ENCODE measurements at places on chromosomes 7 and 10.

GRCh38 chr10:5297466-5297865, 67.3 kb upstream of the UCN3 start:
- DNase-seq, result no peak

DNA sequence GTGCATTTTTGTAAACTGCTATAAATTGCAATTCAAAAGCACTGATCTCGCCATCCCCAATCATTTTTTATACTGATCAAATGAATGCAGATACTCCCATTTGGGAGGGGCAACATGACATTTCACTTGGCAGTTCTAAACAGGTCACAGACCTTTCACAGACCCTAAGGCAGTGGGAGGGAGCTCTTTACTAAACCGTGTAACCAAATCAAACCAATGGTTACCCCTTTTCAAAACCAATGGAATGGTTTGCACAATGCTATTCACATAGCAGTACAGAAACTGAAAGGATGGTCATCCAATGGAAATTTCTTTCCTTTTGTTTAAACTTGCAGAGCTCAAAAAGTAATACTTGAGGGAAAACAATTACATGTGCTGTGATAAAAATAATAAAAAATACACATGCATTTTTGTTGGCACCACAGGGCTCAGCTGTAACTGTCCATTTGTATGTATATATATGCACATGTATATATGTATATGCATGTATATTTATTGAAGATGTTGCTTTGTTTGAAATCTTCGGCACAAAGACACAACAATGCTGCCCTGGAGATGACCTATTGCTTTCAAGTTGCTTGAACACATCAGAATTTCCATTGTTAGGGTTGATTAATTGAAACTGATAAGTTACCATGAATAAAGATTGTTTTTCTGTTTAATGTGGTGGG, 14.0 kb downstream of the PTF1A start:
- DNase-seq, result no peak

DNA sequence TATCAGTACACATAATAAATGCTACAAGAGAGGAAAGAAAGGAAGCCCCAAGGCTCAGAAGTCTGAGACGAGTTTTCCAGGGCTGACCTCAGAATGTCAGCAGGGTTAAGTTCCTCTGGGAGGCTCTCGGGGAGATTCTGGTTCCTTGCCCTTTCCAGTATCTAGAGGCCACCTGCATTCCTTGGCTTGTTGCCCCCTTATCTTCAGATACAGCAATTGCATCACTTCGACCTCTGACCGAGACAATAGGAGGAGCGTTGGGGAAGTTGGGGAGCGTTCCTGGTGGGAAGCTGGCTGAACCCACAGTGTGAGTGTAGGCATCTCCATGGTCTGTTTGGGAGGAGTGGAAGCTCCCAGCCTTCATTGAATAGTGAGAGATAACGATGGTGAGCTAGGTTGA, 72.0 kb upstream of the MTPN start:
- DNase-seq, result no peak

DNA sequence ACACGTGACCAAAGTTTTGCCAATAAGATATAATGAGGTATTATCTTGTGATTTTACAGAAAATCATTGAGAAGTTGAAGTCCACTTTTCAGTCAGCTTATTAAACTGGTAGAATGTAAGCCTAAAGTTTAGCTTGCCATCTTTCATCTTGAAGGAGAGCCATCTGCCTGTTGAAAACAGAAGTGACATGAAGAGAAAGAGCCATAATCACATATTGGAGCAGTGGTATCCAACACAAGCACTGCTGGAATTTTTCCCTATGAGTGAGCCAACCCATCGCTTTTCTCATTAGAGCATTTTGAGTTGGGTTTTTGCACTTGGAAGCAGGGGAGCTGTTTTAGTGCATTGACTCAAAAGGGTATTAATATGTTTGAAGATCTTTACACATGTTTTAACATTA, 117.6 kb upstream of the FERD3L start:
- no peak for DNase-seq

- DNase-seq, result no peak
Measured at GRCh38 chr7:48107926-48108472, 18.9 kb downstream of the UPP1 start.

- DNase-seq, result no peak
Measured at GRCh38 chr7:158361326-158361946, 226.2 kb downstream of the PTPRN2 start.

DNA sequence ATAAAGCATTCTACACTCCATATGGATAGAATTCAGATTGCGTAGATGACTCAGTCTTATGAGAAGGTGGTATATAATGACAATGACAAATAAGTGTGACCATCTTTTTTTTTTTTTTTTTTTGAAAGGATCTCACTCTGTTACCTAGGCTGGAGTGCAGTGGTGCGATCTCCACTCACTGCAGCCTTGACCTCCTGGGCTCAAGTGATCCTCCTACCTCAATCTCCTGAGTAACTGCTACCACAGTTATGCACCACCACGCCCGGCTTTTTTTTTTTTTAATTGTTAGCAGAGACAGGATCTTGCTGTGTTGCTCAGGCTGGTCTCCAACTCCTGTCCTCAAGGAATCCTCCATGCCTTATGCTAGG, 43.2 kb upstream of the NRP1 start:
- DNase-seq, result no peak

DNA sequence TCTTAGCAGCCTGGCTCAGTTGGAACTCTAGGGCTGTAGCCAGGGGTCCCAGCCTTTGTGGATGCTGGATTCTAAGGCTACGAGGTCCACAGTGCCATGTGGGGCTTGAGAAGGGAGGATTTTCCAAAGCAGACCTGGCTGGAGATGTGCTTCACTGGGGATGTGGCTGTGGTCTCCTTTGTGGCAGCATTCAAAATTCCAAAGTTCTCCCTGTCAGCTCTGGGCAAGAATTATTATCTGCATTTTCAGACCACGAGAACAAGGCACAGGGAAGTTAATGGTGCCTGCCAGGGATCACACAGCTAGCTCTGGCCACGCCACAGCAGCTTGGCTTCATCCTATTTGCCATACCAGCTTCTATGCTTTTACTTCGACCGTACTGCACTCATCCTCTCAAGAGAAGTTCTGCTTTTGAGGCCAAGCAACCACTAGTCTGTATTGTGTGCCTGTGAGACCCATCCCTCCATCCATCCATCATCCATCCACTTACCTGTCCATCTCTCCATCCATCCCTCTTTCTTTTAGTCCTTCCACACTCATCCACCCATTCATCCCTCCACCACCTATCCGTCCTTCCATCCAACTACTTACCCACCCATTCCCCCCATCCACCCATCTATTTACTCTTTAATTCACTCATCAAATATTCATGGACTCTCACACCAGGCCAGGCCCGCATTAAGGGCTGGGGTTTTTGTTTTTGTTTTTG, 71.5 kb downstream of the ZMIZ1 start:
- DNase-seq, result no peak

DNA sequence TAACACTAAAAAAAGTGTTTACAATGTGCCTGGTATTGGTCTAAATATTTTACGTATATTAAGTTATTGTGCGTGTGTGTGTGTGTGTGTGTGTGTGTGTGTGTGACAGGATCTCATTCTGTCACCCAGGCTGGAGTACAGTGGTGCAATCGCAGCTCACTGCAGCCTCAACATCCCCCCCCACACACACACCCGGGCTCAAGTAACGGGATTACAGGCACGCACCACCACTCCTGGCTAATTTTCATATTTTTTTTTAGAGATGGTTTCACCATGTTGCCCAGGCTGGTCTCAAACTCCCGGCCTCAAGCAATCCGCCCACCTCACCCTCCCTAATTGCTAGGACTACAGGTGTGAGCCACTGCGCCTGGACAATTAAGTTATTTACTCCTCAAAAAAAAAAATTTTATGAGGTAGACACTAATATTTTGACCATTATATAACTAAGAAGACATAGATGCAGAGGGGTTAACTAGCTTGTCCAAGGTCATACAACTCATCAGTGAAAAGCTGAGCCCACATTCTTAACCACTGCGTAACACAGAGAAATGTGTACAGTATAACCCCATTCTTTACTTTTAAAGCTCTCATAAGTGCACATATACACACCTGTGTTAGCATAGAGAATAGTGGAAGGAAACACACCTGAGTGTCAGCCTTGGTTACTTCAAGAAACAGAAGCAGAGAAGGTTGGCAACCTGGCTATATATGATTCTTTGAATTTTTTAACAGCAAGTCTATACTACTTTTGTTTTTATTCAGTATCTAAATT, 35.0 kb downstream of the DNAJC12 start:
- no peak for DNase-seq

GRCh38 chr10:4652111-4653010, 173.6 kb upstream of the AKR1E2 start:
- no peak for DNase-seq

DNA sequence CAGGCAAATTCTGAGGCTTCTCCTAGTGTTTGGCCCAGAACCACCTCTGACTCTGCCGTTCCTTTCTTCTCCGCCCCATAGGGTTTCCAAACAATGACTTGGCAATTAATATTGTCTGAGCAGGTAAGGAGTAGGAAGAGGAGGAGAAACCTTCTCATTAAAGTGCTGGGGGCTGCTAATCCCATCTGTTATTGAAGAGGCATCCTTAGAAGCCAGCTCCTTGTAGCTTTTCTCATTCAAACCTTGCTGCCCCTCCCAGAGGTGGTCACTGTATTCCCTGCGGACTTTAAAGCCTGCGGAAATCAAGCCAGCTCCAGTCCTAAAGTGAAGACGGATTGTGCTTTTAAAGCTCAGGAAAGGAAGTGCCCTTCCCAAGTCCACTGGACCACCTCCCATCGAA, 1.4 kb upstream of the NKX1-2 start:
- DNase-seq, result no peak

GRCh38 chr10:5952731-5953385, 24.5 kb downstream of the IL15RA start:
- DNase-seq, result no peak

DNA sequence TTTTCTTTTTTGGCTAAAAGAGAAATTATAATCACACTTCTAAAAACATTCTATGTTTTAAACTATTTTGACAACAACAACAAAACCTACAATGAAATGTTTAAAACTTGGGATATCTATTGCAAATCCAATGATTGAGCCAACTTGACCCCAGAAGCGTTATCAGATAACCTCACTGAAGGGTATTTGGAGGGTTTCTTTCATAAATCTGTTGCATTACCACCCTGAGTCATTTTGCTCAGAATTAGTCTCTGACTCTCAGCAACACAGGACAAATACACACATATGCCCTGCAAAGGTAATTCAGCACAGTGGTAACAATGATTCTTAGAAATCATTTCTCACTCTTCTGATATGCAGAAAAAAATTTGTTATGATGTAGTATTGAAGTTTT, 2.3 kb upstream of the COL1A2 start:
- DNase-seq, result no peak

GRCh38 chr10:31000071-31000782, 31.4 kb downstream of the ZNF438 start:
- no peak for DNase-seq

- DNase-seq, result no peak
Measured at GRCh38 chr7:148581624-148582023, 8.9 kb upstream of the C7orf33 start.

DNA sequence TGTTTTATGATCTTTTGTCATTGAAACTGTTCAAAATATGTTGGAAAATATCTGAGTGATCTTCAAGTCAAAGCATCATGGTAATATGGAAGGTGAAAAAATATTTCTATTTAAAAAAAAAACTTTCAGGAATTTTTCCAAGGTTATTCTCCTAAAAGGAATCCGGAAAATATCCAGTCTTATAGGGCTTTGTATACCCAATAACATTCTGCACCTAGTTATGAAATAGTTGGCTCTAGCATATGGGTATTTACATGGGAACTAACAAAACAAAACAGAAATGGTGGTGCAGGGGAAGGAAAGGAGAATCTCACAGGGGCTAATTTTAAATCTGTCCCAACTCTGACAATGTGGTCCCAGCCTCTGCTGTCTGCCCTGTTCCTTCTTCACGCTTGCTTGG, 167.1 kb upstream of the RHEB start:
- no peak for DNase-seq

GRCh38 chr7:86431761-86432160, 211.9 kb upstream of the GRM3 start:
- DNase-seq, result no peak

GRCh38 chr7:142799437-142799835, 28.7 kb downstream of the PRSS2 start:
- DNase-seq, result no peak

- DNase-seq, result no peak
Measured at GRCh38 chr10:6877336-6877721, 297.3 kb upstream of the PRKCQ start.

DNA sequence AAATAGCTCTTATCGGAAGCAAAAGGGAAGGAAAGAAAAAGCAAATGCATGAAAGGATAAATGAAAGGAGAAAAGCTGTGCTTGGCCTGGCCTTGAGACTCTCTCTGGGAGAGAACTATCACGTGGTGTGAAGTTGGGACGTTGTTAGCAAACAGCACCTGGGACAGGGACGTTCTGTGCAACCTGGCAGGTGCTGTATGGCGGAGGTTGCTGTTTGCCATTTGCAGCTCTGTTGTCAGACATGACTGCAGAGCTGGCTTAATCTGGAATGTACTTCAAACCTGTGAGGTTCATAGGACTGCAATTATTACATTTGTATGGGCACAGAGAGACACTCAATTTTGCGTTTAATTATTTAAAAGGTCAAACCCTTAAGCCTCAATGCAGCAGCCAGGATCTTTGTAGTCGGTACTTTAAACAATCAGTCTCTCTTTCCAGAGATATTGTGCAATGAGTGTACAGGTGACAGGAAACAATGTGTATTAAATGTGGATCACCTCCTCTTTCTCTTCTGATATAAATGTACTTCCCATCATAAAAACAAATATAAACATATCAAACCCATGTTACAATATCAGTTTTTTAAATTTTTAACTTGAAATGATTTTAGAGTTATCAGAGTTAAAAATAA, 800.5 kb upstream of the KCND2 start:
- DNase-seq, result no peak

GRCh38 chr7:85023066-85023712, 163.7 kb downstream of the SEMA3D start:
- DNase-seq, result no peak

GRCh38 chr10:91624633-91625032, 8.2 kb downstream of the PPP1R3C start:
- no peak for DNase-seq

- no peak for DNase-seq
Measured at GRCh38 chr10:9262770-9263169, 1208.3 kb downstream of the GATA3 start.

DNA sequence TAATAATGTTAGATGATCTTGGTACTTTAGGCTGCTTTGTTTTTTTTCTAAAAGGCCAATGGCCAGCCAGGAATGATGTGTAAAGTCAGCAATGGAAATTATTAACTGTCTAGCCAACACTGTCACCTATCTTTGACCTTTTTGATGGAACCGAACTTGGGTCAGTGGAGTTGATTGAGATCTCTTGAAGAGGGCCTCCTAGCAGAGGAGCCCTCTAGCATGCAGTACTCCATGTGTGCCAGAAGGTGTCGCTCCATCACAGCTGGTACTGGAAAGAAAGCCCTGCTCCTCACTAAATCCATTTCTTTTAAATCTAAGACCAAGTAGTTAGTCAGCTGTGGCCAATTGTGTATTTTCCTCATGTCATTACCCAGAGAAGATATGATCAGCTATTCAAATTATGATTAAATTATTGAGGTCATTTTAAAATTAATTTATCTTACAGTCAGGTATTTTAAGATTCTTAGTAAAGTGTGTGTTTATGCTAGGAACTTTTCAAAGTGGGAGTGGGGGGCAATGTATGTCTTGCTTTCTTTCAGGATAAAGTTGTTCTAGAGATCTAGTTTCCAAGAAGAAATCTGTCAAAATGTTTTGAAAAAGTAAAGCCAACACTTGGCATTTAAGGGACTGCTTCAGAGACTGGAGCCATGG, 33.1 kb upstream of the CROT start:
- peak; percentile 37 for DNase-seq

GRCh38 chr7:41339913-41340676, 362.8 kb downstream of the INHBA start:
- DNase-seq, result no peak

GRCh38 chr10:45566415-45566814, 106.2 kb downstream of the ZFAND4 start:
- DNase-seq, result no peak

All from activated naive CD4-positive, alpha-beta T cell (primary cell).